DMS53 (cell line): ENCODE measurements at places on chromosomes 6 and 20.
A peak's percentile ranks its signal among the peaks of the same experiment; 100 is the strongest.

GRCh38 chr6:3389390-3390167 is 67.3 kb downstream of the SLC22A23 start:
- no peak for DNase-seq

GRCh38 chr6:90219209-90219985 is 77.2 kb downstream of the BACH2 start:
- DNase-seq: peak; percentile 83

- no peak for DNase-seq
Observed at GRCh38 chr6:146898069-146898887, 299.5 kb downstream of the ADGB start.

DNA sequence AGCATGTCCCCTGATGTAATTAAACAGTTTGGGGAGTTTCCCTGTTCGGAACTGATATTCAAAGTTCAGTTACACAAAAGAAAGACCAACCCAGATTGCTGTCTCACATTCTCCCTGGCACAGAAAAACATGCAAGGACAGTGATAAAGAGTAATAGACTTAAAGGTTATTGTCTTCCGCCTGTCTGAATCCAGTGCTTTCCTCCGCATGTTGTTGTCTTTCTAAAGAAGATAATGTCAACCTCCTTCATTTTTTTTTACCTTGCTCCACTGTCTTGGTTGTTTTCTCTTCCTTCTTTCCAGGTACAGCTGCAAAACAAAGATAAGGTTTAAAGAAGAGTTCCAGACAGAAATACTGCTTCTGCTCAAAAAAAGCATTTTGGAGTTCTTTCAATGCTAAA is 284.5 kb downstream of the TRDN start:
- no peak for DNase-seq

GRCh38 chr6:111184827-111185532 is 97.7 kb downstream of the SLC16A10 start:
- no peak for DNase-seq

DNA sequence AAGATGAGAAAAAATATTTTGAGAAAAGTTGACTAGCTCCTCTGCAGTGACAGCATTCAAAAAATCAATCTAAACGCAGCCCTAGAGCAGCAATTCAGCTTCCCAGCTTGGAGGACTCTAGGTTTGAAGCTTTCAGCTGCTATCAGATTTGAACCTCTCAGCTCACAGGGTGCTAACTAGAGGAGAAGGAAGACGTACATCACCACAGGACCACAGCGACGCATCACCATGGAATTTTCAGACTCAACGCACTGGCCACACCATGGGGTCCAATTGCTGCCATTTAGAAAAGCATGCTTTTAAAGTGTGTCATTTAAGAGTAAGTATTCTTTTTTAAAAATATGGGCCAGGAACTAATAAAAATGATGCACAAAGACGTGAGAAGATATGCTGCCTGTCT is 45.0 kb upstream of the FUCA2 start:
- DNase-seq: no peak

GRCh38 chr20:32249030-32249738 is 28.3 kb upstream of the KIF3B start:
- DNase-seq: no peak

DNA sequence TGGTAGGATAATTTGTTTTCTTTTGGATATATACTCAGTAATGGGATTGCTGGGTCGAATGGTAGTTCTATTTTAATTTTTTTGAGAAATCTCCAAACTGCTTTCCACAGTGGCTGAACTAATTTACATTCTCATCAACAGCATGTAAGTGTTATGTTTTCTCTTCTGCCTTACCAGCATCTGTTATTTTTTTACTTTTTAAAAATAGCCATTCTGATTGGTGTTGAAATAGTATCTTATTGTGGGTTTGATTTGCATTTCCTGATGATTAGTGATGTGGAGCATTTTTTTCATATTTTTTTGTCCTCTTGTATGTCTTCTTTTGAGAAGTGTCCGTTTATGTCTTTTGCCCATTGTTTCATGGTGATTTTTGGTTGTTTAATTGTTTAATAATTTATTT is 11.9 kb downstream of the HINT3 start:
- DNase-seq: no peak

DNA sequence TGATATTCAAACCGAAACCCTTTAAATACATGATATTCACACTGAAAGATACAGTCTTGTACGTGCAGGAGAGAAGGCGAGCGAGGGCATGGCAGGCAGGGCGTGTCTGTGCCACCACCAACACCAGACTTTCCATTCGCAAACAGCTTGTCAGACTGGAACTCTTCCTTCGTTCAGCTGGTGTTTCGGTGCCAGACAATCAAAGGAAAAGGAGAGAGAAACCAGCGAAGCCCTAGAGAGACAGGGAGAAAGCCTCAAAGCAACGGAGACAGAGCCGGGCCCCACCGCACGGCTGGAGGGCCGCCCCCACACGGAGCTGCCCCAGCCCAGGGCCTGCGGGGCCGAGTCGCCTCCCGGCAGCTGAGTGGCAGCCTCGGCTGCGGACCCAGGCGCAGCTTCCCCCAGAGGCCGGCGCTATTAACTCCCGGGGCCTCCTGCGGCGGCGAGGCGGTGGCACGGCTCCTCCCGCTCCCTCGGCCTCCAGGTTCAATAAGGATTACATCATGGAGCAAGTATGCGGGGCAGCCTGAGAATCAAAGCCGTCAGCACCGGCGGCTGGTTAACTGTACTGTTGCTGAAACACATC is 32.1 kb upstream of the NR2E1 start:
- DNase-seq: peak; percentile 89

- no peak for DNase-seq
Observed at GRCh38 chr6:161639772-161640171, 365.9 kb upstream of the AGPAT4 start.

GRCh38 chr6:136079701-136080565 is 170.2 kb downstream of the MTFR2 start:
- no peak for DNase-seq
